Adipocyte (in vitro differentiated cells): ENCODE measurements at places on chromosomes 6 and 20.

DNA sequence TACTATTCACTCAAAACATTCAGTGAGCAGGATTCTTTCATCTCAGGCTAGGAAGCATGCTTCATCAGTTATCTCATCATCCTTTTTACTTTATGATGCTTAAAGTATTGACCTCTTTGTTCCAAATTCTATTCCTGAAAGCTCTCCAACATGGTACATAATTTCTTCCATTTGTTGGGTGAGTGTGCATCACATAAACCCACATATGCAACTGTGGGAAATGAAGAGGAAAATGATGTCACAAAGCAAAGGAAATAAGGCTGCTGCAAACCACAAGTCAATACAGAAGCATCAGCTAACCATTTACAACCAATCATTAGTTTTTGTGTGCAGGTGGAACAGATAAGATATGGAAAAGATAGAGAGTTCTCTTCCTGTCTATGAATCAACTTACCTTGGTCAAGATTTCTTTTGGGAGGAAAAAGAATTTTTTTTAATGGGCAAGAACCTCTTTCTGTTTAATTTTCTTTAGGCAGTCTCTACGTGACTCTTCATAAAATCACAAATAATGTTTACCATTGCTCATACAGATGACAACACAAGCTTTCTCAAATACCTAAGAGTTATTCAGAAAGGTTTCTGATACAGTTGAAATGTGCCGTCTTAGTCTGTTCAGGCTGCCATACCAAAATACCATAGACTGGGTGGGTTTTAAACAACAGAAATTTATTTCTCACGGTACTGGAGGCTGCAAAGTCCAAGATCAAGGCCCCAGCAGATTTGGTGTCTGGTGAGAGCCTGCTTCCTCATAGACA lies 259.9 kb downstream of the ADGRG6 start:
- no peak for DNase-seq

- DNase-seq: peak; percentile 94
Measured at GRCh38 chr20:34129518-34130162, 17.6 kb upstream of the EIF2S2 start.

GRCh38 chr6:143581835-143582480 lies 70.4 kb upstream of the FUCA2 start:
- peak; percentile 78 for DNase-seq

DNA sequence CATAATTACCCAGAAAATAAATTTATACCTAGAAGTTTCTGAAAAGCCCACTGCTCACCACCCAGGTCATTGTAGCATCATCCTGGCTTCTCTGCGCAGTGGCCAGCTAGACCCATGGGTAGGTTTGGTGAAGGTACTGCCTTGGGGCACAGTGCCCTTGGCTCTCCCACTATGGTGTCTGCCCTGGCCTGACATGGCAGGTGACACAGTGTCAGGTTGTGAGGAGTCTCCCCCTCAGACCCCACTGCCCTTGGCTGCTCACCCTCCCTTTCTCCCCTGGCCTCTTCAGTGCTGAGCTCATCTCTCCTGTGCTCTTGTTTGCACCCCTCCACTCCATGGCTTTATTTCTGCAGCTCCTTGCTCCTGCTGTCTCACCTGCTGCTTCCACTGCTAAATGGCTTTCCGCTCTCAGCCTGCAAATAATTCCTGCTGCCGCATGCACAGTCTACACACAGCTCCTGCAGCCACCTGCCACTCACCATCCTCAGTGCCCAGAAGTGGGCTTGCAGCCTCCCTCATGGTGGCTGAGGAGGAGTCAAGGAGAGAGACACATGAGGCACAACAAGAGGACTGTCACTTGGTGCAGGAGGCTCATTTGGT lies 313.4 kb upstream of the MOCS1 start:
- DNase-seq: no peak

GRCh38 chr6:144415835-144416237 lies 130.7 kb downstream of the UTRN start:
- DNase-seq: no peak

- peak; percentile 60 for DNase-seq
Measured at GRCh38 chr6:5260111-5260620, 584 bp downstream of the LYRM4 start.

DNA sequence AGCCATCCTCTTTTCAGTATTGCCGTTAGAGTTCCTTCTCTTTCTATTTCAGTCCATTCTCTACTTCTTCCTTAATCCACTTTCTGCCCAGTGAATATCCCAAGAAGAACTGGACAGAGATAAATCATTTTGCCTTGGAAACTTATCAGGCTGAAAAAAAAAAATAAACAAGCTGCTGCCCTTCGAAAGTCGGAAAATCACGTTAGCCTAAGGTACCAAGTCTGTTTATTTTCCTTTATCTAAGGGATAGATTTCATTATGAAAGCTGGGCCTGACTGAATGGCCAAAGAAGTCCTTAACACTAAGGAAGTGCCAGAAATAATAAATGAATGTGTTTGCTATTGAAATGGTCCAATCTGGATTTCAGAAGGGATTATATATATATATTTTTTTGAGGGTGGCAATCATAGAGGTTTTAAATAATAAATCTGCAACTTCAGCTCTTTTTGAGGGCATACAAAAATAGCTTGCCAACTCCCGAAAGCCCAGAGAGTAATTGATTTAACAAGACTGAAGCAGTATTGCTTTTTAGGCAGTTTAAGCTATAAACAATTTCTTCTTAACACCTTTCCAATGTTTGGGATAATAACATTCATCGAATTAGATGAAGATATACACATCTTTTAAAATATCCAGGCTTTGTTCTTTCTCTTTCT lies 127.0 kb upstream of the STMND1 start:
- no peak for DNase-seq

- peak; percentile 8 for DNase-seq
Measured at GRCh38 chr20:25699914-25700313, 3.3 kb upstream of the ZNF337 start.

DNA sequence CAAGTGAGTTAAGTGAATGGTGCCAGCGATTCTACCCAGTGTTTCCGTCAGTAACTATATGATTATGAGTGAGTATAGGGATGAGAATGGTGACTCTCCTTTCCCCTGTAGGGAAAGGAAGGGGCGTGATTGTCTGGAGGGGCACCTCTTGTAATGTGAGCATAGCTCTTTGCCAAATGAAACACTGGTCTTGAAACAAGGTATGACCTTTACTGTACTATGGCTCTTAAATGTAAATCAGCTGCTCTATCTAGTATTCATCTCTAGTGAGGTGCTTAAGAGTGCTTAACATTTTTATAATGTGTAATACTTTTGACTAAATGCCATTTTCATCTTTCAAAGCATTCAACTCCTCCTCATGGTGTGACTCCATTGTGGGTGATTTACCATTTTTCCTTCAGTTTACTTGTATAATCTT lies 11.0 kb downstream of the PANK2 start:
- no peak for DNase-seq

- no peak for DNase-seq
Measured at GRCh38 chr6:150430815-150431214, 62.0 kb downstream of the IYD start.

DNA sequence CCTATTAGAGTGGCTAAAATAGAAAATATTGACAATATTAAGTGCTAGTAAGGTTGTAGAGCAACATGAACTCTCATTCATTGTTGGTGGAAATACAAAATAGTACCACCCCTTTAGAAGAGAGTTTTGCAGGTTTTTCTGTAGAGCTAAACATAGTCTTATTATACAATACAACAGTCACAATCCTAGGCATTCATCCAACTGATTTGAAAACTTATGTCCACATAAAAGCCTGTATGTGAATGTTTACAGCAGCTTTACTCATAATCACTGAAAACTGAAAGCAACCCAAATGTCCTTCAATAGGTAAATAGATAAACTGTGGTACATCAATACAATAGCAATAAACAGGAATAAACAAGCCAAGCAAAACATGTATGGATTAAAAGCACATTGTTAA lies 162.6 kb upstream of the PRND start:
- no peak for DNase-seq

- DNase-seq: no peak
Measured at GRCh38 chr6:40986364-40986763, 52.7 kb downstream of the UNC5CL start.

GRCh38 chr6:130394246-130394645 lies 28.4 kb downstream of the TMEM200A start:
- no peak for DNase-seq
